ENCODE measurements at places on chromosomes 3 and 15.

DNA sequence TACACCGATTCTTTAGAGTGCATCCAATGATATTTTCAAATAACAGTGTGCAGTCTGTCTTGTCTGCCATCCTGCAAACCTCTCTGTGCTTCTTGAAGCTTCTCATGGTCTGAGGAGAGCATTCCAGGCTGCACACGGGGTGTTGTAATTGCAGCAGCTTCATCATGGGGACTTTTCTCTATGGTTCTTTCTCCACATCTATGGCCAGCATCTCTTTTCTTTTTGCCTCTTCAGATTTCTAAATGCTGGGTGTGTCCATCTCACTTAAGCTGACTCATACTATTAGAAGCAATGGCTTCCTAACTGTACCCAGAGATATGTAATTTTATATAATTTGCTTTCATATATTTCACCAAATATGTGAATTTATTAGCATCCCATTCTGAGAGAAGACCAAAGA, 63.8 kb upstream of the EPHB3 start:
- DNase-seq, result no peak

GRCh38 chr3:146200461-146201220, 39.7 kb upstream of the PLOD2 start:
- DNase-seq, result no peak

- no peak for DNase-seq
These were observed 14.5 kb downstream of the CAND2 start for GRCh38 chr3:12810961-12811360.

GRCh38 chr3:7518456-7518855, 657.5 kb downstream of the GRM7 start:
- DNase-seq, result no peak

GRCh38 chr3:116038968-116039650, 406.2 kb downstream of the LSAMP start:
- DNase-seq, result no peak

DNA sequence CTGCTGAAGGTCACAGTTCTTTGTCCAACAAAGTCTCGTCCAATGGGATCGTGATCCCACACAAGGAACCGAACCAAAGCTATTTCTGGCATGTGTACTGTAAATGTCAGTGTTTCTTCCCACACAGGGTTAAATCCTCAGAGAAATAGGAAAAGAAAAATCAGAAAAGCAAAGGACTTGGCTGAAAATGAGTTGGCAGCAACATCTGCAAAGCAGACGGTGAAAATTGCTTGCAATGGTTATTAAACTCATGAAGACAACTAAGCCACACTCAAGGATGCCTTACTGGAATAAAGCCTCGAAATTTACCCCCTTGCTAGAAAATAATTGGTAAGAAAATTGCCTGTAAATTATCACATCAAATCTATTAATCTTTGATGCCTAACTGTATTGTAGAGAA, 195.2 kb upstream of the STRIT1 start:
- DNase-seq, result no peak

GRCh38 chr3:59515966-59516365, 466.1 kb upstream of the CFAP20DC start:
- DNase-seq, result no peak

DNA sequence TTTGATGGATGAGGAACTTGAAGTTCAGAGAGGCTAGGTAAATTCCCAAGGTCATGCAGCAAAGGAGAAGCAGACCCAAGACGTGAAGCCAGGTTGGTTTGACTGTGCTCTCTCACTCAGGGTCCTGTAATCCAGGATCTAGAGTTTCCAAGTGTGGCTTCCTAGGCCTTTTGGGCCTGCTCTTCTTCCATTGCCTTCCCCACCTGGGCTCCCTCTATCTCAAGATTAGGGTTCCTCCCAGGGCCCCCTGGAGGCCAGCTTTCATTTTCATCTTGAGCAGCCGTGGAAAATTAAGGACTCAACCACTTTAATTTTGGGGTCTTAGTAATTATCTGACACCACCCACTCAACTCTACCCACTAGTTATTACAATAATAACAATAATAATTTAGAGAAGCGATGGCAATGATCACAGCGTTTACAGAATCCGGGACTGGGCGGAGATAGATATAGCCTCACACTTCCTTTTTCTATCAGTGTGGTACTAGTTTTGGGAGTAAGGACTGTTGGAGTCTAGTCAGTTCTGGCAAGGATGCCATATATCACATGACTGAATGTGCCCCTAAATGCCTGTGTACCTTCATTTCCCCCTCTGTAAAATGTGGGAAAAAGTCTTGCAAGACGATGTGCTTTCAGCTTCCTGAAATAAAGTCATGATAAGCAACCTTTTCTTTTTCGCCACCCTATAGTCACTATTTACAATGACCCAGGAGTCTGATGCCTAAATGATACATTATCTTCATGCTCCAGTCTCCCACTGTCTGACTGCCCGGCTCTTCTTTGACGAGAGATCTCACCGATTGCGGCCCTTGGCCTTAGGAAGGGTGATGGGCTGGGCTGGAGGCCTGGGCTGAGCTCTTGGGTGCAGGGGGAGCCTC, 30.2 kb upstream of the MAGEF1 start:
- no peak for DNase-seq

DNA sequence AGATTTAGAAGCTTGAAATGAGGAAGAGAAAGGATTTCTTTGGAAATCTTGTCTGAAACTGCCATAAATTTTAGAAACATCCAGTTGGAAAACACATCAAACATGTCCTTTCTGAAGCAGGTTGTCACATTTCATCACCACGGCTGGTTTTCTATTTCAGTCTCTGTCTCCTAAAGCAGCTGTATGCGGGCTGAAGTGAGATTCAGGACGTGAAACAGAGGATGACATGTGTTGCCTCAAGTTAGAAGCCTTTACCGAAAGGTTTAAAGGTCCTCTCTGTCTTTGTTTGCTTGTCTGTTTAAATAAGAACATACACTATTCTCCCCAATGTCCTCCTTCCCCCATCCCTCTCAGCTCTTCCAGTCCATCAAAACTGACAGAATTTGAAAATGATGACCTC, 141.9 kb downstream of the SQOR start:
- DNase-seq, result no peak

- no peak for DNase-seq
These were observed 189.4 kb downstream of the TBC1D5 start for GRCh38 chr3:17553080-17553479.

GRCh38 chr15:73924171-73924921, 1.9 kb upstream of the LOXL1 start:
- peak; percentile 54 for DNase-seq

DNA sequence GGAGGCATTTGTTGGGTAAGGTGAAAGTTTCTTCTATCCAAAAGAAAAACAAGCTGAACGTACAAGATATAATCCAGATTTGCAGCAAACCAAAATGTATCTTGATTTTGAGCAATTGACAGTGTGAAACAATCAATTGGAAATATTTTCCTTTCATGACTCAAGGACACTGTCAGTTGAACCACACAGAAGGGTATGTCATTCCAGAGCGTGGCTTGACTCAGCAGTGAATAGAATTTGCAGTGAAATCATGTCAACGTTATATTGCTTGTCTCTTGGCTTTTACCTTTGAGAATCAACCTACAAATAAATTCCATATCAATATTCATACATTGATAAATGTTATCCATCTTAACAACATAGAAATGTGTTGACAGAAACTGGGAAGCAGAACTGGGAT, 78.2 kb downstream of the TM2D3 start:
- DNase-seq, result no peak

- no peak for DNase-seq
These were observed 1.7 kb upstream of the FBXW12 start for GRCh38 chr3:48370333-48370713.

GRCh38 chr3:126064627-126065258, 19.2 kb downstream of the SLC41A3 start:
- no peak for DNase-seq

GRCh38 chr15:89448825-89449224, 47.6 kb downstream of the RHCG start:
- no peak for DNase-seq

GRCh38 chr3:128703561-128703960, 22.4 kb upstream of the RAB7A start:
- no peak for DNase-seq

GRCh38 chr15:66876421-66876730, 174.3 kb downstream of the SMAD6 start:
- DNase-seq, result no peak

GRCh38 chr3:147403511-147403910, 2.8 kb downstream of the ZIC4 start:
- DNase-seq, result no peak

DNA sequence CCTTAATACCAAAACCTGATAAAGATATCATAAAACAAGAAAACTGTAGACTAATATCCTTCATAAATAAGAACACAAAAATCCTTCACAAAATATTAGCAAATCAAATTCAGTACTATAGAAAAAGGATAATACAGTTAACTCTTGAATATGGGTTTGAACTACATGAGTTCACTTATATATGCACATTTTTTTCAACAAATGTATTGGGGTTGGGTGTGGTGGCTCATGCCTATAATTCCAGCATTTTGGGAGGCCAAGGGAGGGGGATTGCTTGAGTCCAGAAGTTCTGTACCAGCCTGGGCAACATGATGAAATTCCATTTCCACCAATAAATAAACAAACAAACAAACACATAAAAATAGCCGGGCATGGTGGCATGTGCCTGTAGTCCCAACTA, 39.2 kb downstream of the GOLGB1 start:
- DNase-seq, result no peak
